ENCODE measurements at places on chromosomes 5 and 9.
A peak's percentile ranks its signal among the peaks of the same experiment; 100 is the strongest.

- DNase-seq, result no peak
Measured at GRCh38 chr5:158178535-158178934, 319.6 kb upstream of the CLINT1 start.

GRCh38 chr9:126449725-126450667 is 123.4 kb downstream of the MVB12B start:
- no peak for DNase-seq

DNA sequence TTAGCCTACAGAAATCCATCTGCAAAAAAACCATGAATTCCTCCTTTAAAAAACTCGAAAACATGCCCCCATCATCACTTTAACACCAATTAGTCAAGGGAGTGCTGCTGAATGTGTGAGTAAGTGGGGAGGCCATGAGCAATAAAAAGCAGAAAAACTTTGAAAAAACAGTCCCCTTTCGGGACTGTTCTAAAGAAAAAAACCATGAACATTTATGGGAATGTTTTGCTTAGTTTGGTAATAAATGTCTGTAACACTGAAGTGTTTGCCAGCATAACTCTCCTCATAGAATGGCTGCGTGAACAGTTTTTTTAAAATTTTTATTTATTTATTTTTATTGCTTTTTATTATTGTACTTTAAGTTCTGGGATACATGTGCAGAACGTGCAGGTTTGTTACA is 99.4 kb upstream of the TARS1 start:
- no peak for DNase-seq

DNA sequence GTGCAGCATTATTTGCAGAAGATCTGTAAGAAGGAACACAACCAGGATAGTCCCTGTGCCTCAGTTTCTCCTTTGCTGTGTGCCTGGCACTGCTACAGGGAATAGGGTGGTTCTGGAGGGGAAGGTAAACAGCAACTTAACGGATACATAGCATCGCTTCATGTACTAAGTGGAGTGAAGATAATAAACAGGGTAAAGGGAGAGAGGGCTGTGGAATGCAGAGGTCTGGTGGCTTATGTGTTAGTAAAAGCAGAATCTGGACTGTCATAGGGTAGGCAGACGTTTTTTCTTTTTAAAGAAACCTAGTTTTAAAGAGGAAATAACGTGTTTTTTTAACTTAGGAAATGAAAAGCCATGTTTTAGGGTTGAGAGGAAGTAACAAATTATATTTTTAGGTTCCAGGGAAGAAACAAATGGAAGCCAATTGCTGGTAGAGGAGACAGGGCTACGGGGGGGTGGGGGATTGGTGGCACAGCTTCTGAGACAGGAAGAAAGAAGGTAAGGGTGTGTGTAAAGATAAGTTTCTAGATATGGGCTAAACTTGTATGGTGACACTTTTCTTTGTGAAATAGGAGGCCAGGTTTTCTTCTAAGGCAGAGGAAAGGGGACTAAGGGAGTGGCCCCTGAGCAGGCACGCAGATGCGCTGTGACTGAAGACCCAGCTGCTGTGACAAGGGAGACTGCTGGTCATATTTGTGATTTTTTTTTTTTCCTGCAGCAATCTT is 1.3 kb downstream of the GNG10 start:
- peak; percentile 26 for DNase-seq

- DNase-seq, result no peak
Measured at GRCh38 chr9:2574203-2574602, 47.4 kb upstream of the VLDLR start.

- no peak for DNase-seq
Measured at GRCh38 chr5:169805527-169805934, 168.5 kb downstream of the DOCK2 start.

DNA sequence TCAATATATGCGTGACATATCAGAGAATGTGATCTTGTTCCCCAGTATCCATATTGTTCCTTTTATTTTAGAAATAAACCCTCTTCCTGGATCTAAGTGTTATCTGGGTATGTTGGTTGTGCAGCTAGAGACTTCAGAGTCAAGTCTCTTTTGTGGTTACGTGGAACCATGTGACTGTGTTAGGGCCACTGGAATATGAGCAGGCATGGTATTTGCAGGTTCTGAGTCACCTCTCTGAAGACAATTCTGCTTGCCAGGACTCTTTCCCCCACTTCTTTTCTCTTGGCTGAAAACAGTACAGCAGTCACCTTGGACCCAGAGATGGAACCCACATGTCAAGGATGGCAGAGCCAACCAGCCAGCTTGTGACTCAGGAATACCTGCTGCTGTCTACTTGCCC is 59.7 kb downstream of the ATP10B start:
- DNase-seq, result no peak

DNA sequence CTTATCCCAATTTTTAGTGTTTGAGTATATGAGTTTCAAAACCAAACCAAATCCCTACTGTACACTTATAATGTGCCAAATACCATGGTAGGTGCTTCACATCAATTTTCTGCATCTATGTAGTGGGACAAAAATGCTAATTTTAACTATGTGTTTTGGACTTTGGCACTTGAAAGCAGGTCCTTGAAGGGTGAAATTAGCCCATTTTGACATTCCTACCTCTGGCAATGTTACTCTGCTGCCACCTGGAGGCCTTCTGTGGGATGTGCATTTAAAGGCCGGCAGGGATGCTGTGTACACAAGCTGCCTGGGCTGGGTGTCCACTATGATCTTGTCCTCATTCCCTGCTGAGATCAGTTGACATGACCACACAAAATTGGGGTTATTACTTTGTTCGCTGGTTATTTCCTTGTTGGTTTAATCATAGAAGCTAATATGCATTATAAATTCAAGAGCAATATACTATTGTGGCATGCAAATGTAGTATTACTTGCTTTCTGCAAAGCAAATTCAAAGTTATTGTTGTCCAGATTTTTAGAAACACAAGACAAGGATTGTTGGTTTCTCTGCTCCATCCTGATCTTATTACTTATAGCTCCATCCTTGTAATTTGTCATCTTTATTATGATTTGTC is 166.8 kb downstream of the ARHGEF28 start:
- peak; percentile 53 for DNase-seq

Measured in AG08396 (cell line).